WTC11 (cell line): ENCODE measurements at places on chromosomes 11 and 22. TPM values are rescaled to one million over a fixed set of nuclear protein-coding genes. Genes with fewer than 3 reads are reported as not detected.

- H3K36me3 ChIP-seq = peaks cover 9% of the 10 kb centered on the region
- H3K4me3 ChIP-seq = no peak overlapping the region
- DNase-seq = no peak
Observed at GRCh38 chr11:40162901-40163883, 1296.3 kb downstream of the LRRC4C start.

- no peak overlapping the region for H3K4me3 ChIP-seq
- H3K27ac ChIP-seq = no peak overlapping the region
- DNase-seq = no peak
Observed at GRCh38 chr22:47698906-47699305, 936.5 kb downstream of the TBC1D22A start.

DNA sequence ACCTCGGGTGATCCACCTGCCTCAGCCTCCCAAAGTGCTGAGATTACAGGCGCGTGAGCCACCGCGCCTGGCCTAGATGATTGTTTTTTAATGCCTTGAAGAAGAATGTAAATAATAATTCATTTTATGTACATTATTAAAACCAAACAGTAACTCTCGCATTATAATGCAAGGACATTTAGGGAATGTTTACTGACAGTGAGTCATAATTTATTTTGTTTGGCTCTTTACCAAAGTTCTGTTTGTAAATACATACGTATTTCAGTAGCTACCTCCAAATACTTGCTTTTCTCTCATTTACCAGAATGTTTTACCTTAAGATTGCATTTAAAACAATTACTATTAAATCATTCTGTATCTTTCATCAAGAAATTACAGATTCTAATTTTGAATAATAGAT, 3.0 kb downstream of the RAB39A start:
- no peak overlapping the region for H3K4me3 ChIP-seq
- peaks cover 14% of the 10 kb centered on the region for H3K4me1 ChIP-seq
- H3K27ac ChIP-seq = no peak overlapping the region
- H3K36me3 ChIP-seq = peaks cover 8% of the 10 kb centered on the region
- no peak for DNase-seq

DNA sequence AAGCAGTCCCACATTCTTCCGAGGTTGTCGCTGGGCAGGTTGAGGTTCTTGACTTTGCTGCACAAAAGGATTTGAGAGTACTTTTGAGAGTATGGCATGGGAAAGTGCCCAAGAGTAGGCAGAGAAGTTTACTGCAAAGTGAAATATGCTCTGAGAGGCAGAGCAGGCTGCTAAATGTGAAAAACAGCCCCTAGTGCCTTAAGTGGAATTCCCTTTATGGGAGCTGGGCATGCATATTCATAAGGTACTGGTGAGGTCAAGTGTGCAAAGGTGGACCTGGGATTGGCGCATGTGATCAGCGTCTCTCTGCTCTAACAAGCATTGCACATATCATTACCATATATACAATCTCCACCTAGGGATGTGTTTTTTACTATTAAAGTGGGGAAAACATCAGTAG, 12.0 kb upstream of the APOL4 start:
- no peak overlapping the region for H3K4me3 ChIP-seq
- no peak for DNase-seq
- peaks cover 21% of the 10 kb centered on the region for H3K27me3 ChIP-seq
- peaks cover 19% of the 10 kb centered on the region for H3K36me3 ChIP-seq
- no peak overlapping the region for H3K27ac ChIP-seq

DNA sequence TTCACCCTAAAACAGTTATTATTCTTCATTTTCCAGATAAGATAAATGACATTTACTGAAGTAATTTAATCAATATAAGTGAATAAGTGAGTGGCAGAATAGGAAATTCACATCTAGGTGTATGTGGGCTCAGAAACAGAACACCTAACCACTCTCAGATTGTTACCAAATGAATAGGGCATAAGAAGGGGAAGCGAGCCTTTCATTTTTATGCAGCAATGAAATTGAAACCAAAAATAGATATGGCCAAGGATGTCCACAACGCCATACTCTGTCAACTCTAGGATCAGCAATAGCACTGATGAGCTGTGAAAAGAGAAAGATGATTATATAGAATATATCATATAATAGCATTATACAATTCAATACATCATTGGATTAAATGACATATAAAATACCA, 398.1 kb upstream of the API5 start:
- DNase-seq = no peak
- no peak overlapping the region for H3K27ac ChIP-seq
- no peaks in the 10 kb centered on the region for H3K4me1 ChIP-seq
- H3K4me3 ChIP-seq = no peak overlapping the region
- peaks cover 4% of the 10 kb centered on the region for H3K36me3 ChIP-seq
- H3K27me3 ChIP-seq = no peaks in the 10 kb centered on the region

DNA sequence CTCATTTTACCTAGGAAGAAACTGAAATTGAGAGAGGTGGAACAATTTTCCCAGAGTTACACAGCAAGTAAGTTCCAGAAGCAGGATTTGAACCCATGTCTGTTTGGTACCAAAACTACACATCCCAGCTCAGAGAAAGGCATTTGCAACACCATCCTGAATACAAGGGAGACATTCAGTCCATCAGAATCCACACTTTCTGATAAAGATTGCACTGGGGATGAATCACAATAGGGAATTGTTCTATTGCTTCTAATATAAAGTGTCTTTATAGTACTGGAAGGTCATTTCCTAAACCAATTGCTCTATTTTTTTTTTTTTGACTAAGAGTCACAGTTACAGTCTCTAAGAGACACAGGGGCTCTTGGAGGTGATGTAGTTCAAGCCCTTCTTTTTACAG, 208.1 kb upstream of the CADM1 start:
- H3K27ac ChIP-seq = no peak overlapping the region
- peaks cover 4% of the 10 kb centered on the region for H3K27me3 ChIP-seq
- H3K4me3 ChIP-seq = no peak overlapping the region
- H3K36me3 ChIP-seq = no peaks in the 10 kb centered on the region
- no peak for DNase-seq

DNA sequence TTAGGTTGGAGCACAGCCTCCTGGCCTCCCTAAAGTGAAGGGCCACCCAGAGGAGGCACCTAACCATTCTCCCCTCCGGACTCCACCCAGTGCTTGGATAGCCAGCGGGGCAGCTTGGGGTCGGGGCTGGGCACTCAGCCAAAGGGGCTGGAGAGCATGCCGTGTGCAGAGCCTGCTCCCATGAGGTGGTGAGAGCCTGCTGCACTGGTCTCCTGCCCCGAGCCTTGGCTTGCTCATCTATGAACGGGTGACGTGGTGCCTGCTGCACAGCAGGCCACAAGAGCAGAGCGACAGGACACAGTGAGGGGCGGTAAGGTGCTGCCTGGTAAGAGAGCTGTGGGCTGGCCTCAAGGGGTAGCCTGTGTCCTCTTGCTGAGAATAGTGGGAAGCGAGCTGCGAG, 14.0 kb upstream of the CCDC188 start:
- no peak overlapping the region for H3K4me3 ChIP-seq
- H3K27ac ChIP-seq = no peak overlapping the region
- no peak for DNase-seq
- no peaks in the 10 kb centered on the region for H3K27me3 ChIP-seq
- peaks cover 2% of the 10 kb centered on the region; the same call in 1 of the 2 replicates for H3K36me3 ChIP-seq

GRCh38 chr11:113372309-113372708, 15.3 kb upstream of the ANKK1 start:
- H3K36me3 ChIP-seq = no peaks in the 10 kb centered on the region
- H3K27ac ChIP-seq = no peak overlapping the region
- no peak for DNase-seq
- no peaks in the 10 kb centered on the region for H3K27me3 ChIP-seq
- no peak overlapping the region for H3K4me3 ChIP-seq
- H3K4me1 ChIP-seq = peaks cover 23% of the 10 kb centered on the region

DNA sequence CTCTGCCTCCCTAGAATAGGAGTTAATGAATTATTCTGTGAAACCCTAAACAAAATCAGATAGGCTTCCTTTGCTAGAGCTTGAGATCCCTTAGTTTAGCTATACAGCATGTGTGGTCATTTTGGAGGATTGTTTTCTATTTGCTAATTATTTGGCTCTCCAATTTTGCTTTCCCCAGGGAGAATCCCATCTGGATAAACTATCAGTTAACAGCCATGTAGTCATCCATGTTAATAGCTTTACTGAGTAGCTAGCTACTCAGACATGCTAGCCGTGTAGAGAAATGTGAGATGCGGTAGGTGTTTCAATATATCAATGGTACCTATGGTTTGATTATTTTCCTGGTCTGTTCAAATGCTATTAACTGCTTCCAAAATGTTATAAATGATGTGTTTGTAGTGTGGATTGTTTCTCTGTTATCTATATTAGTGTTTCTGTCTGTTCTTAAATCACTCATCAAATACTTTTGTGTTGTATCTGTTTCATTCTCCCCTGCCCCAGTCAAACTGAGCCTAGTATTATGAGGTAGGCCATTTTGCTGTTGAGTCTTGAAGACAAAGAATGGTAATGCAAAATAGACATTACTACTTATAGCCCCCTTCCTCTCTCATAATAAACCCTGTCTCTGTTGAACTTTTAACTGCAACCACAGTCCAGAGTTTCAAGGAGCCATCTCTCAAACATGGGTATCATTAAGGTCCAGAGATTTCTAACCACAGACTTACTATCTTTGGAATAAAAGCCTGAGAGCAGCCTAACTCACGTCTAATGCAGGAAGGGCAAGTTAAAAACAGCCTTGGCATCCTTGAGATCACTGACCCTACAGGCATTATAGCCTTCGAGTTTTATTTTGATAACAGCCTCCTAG, 56.1 kb upstream of the GRAMD1B start:
- H3K27ac ChIP-seq = no peak overlapping the region
- H3K27me3 ChIP-seq = peaks cover 4% of the 10 kb centered on the region
- H3K4me1 ChIP-seq = peaks cover 42% of the 10 kb centered on the region
- no peak overlapping the region for H3K4me3 ChIP-seq
- DNase-seq = no peak
- no peaks in the 10 kb centered on the region for H3K36me3 ChIP-seq

GRCh38 chr11:64382047-64382446, 23.1 kb downstream of the RPS6KA4 start:
- peaks cover 3% of the 10 kb centered on the region for H3K4me1 ChIP-seq
- no peaks in the 10 kb centered on the region for H3K36me3 ChIP-seq
- no peak overlapping the region for H3K4me3 ChIP-seq
- no peak overlapping the region for H3K27ac ChIP-seq
- no peak for DNase-seq

- H3K27me3 ChIP-seq = no peaks in the 10 kb centered on the region
- no peaks in the 10 kb centered on the region for H3K4me1 ChIP-seq
- H3K36me3 ChIP-seq = peaks cover 63% of the 10 kb centered on the region
- no peak overlapping the region for H3K27ac ChIP-seq
- no peak overlapping the region for H3K4me3 ChIP-seq
Observed at GRCh38 chr22:29345932-29346331, 30.4 kb upstream of the RASL10A start.

DNA sequence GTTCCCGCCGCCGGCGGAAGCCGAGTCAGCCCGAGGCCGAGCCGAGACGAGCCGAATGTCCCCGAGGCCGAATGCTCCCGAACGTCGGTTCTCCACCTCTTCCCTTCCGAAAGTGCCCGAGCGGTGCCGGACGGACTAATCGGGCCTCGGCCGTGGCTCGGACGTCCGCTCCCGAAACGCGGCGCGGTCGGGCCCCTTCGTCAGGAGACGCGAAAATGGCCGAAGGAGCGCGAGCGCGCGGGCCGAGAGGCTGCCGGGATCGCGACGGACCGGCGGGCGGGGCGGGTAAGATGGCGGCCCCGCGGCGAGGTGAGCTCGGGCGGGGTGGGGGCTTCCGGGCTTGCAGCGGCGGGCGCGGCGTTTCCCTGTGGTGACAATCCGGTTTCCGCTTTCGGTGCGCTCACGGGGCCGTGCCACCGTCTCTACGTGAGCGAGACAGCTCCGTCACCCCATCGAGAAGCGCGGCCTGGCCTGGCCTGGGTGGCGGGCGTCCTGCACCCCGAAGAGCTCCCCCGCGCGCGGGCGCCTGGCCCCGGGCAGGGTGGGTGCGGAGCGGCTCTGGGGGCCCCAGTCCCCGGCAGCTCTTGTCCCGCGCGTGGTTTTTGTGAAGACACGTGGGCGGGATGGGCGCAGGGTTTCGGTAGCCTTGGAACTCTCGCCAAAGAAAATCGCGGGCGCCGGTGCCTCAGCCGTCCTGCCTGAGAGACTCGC, at the start of gene TMEM80:
Gene TMEM80 (plus strand): TSS at position 279 of the 711 bp plus-strand sequence. CDS start 12 bp downstream, at position 291.
- peak; percentile 100 for DNase-seq
- H3K27me3 ChIP-seq = no peaks in the 10 kb centered on the region
- H3K4me3 ChIP-seq = peak within 1 kb of the TSS; percentile 78

DNA sequence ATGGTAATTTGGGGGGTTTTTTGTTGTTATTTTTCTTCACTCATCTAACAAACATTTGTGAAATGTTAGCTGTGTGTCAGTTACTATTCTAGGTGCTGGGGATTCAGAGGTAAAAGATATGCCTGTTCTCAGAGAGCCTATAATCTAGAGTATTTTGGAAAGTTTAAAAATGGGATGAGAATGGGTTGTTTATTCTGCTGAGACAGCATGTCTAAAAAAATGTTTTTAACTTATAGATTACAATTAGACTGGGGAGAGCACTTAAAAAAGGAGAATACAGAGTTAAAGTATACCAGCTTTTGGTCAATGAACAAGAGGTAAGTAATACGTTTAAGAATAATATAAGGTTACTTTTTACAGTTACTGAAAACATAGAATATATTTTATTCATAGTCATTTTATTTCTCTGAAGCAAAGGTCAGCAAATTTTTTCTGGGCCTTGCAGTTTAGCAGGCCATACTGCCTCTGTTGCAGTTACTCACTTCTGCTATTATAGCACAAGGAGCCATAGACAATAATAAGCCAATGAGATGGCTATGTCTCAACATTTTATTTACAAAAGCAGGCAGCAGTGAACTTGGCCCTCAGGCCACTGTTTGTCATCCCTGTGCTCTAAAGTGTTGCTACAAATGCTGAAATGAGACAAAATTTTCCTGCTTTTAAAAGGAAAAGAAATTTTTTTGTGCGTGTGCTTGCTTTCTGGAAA, 60.0 kb downstream of the DKK3 start:
- no peak for DNase-seq
- peaks cover 14% of the 10 kb centered on the region for H3K36me3 ChIP-seq
- no peaks in the 10 kb centered on the region for H3K27me3 ChIP-seq
- H3K4me1 ChIP-seq = no peaks in the 10 kb centered on the region

The TUB gene
- total RNA-seq = 29.2 to 32.1 TPM (median 30.0 TPM) in 3 replicates

The CTTN gene
- 216 to 281 TPM (median 222 TPM) in 3 replicates for total RNA-seq

The GLYAT gene
- total RNA-seq = 0.32 TPM in 1 of 3 replicates, not detected in the others

The GDPD4 gene
- not detected in 3 replicates for total RNA-seq

The OR4C5 gene
- not detected in 3 replicates for total RNA-seq

The IFITM1 gene
- 544 to 679 TPM (median 640 TPM) in 3 replicates for total RNA-seq

The RIBC2 gene
- 1.7 to 2.4 TPM (median 2.4 TPM) in 3 replicates for total RNA-seq

The ACR gene
- total RNA-seq = 0.18 to 0.55 TPM (median 0.46 TPM) in 3 replicates

The GSTT2B gene
- 16.6 to 23.2 TPM (median 19.8 TPM) in 3 replicates for total RNA-seq
